ENCODE measurements at places on chromosomes 11 and 22.

- no peak for DNase-seq
Observed at GRCh38 chr11:75899806-75900205, 84.8 kb downstream of the UVRAG start.

- DNase-seq: no peak
Observed at GRCh38 chr11:128894286-128894681, 3.1 kb downstream of the KCNJ5 start.

- no peak for DNase-seq
Observed at GRCh38 chr11:7964873-7965272, 374 bp downstream of the NLRP10 start.

DNA sequence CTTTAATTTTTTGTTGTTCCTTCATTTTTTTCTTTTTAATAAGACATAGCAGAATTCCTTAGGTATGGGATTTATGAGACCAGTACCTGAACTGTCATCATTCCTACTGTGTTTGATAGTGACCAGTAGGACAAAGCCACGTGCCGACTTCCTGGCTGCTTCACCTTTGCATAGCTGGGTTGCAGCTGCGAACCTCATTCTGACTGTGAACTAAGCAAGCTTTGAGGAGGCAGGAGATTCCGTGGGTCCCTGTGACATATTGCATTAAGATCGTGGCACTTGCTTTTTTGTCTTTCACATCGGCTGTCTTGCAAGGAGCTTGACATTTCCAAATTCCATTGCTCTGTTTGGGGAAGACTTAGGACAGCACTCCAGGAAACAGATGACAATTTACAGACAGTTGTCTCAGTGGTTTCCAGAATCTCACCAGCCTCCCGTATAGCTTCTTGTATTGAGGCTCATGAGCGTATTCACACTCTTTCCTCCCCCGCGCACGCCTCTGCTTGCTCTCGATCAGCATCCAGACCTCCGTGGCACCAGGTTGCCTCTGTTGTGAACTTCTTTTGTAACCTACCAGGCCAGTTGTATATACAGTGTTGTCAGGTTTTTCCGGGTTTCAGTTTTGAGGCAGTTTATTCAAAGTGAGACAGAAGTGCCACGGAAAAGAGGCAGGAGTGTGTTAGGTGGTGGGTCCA, 101.7 kb downstream of the CWC15 start:
- no peak for DNase-seq

DNA sequence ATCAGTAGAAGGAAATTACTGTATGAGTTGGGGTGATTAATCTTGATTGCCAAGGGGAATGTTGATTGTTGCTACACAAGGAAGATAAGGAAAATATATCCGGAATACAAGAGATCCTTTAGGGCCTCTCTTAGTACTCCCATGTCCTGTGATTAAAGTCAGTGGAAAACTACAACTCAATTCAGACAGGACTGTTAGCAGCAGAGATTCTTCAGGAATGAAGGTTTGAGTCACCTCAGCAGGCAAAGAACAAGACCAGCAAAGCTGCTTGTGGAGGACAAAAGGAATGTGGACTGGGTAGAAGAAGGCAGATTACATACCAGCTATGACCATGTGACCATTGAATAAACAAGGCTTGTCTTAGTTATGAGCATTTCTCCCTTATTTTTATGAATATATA, 478.2 kb downstream of the BUD13 start:
- no peak for DNase-seq

- no peak for DNase-seq
Observed at GRCh38 chr22:26672060-26672471, 14.7 kb downstream of the MIAT start.

DNA sequence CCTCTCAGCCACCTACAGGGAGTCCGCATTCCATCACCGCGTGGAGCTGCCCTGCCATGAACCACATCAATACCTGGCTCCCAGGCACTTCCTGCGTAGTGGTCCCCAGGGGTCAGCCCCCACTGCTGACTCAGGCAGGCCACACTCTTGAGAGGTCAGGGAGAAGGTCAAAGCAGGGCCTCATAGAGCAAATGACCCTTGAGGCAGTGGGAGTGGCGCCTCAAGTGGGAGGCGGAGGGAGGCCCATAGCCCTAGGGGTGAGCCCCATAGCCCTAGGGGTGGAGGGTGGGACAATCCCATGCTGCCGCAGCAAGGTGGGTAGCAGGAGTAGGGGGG, 5.0 kb downstream of the PRDX5 start:
- no peak for DNase-seq

- no peak for DNase-seq
Observed at GRCh38 chr11:71370895-71371673, 77.1 kb downstream of the DHCR7 start.

DNA sequence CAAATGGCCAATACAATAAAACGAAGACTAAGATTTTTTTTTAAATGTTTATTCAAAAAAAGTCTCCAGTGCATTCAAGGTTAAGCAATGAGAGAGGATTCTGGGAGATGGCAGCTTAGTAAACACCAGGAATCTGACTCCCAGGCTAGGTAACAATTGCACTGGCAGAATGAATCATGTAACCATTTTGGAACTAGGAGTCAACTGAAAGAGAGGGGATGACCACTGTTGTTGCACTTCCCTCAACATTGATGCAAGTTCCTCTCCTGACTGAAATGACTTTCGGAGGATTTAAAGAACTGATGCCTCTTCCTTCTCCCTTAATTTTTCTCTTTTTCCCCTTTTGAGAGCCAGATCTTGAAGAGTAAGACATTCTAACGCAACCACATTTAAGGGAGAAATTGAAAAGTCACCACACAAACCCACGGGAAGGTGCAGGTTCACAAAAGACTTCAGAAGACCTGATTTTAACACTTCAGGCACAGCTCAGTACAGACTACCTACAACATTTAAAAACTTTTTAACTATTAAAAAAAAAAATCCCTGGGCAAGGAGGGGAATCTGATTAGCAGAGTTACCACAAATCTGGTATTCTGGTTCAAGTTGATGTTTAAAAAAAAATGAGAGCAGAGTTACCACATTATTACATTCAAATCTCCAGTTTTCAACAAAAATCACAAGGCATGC, 56.8 kb downstream of the FCHSD2 start:
- no peak for DNase-seq

- DNase-seq: no peak
Observed at GRCh38 chr11:41498726-41499125, 39.3 kb upstream of the LRRC4C start.

DNA sequence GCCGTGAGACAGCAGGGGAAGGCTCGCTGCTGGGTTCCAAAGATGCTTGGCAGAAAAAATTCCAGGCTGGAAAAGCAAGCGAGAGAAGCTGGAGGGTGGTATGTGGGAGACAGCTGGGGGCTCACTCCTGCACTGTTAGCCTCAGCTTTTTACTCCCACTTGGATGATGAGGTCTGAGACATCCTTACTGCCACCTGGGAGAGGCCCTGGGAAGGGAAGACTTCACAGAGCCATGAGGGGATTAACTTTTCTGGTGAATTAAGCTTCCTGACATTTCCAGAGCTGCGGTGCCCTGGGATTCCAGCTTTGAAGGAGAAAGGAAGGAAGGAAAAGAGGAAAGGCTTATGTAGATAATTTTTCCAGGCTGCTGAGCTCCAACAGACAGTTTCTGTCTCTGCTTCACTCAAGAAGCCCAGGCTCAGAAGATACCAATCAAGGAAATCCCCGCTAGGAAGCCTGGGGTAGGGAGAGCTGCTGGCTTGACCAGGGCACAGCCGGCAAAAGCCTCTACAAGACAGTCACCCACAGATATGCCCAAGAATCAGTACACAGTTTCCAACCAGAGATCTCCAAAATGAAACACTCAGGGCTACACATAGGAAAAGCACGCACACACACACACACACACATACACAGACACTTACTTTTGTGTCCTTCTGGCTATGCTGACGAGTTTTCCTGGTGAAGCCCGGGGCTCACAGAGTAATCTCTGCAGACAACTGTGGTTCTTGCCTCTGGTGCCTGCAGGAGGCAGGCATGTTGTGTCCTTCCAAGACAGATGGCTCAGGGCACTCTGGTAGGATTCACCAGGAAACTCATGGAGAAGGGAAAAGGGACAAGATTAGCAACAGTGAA, 907 bp downstream of the MCHR1 start:
- DNase-seq: no peak

GRCh38 chr11:59785818-59786217, 24.8 kb downstream of the MRPL16 start:
- no peak for DNase-seq

DNA sequence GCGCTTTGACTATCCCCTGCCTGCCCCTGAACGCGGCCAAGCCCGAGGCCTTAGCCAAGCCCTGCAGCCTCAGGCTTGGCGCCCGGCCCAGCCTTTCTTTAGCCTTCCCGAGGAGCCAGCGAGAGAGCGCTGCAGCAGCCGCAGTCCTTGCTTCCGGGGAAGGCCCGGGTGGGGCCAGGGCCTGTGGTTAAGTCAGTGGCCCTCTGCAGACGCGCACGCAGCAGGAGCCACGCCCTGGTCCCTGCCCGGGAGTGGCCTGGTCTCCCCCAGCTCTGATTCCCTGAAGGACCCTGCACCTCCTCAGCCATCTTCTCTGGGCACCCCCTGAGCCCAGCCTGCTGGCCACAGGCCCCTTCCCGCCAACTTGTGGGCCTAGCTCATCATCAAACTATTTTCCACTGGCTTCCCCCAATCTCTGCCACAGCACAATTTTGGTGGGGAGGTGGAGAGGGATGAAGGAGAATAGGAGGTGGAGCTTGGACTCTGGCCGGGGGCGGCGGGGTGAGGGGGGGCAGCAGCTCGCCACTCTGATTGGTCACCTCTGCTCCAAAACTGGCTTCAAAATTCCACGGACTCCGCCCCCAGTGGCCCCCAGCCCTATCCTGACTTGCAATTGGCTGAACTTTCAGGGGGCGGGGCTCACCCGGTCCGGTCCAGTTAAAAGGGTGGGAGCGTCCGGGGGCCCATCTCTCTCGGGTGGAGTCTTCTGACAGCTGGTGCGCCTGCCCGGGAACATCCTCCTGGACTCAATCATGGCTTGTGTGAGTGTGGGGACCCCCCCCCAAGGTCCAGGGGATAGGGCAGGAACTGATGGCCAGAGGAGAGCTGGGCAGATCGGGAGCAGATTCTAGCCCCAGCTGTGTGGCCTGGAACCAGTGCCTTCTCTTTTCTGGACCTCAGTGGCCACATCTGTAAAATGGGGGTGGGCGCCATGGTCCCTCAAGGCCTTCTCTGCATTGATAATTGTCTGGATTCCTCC, at the start of gene LGALS1:
Gene LGALS1, plus strand, starts transcription at position 686 of the 979 bp plus-strand sequence. Its CDS starts 67 bp downstream, at position 753.
- peak; percentile 27 for DNase-seq

- peak; percentile 28 for DNase-seq
Observed at GRCh38 chr11:1336836-1337646, 27.6 kb upstream of the TOLLIP start.

DNA sequence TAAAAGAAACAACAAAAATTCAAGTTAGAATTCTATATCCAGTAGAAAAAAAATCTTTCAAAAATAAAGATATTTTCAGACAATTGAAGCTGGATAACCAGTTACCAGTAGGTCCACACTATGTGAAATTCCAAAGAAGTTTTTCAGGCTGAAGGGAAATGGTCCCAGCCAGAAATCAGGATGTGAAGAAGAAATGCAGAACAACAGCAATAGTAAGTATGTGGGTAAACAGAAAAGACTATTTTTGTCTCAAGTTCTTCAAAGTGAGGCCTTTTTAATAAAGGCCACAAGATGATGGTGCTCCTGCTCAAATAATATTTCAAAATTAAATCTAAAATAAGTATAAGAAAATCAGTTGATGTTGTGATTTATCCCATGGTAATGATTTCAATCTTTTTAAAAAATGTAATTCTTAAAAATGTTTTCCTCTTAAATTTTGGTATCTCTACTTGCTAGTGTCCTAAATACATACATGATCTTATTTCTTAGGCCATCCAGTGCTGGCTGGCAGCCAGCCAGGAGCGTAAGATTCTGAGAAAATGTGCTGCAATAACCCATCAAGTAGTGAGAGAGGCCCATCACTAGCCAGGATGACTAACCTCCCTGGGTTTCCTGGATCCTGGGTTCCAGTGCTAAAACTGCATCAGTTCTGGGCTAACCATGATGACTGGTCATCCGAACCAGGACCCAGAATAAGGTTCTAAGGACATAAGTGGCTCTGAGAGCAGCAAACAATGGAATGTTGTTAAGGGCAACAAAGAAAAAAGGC, 15.6 kb upstream of the UCP3 start:
- DNase-seq: no peak

- DNase-seq: no peak
Observed at GRCh38 chr22:24284747-24285203, 14.1 kb downstream of the SPECC1L start.

GRCh38 chr11:41306431-41306830, 153.0 kb downstream of the LRRC4C start:
- DNase-seq: no peak

DNA sequence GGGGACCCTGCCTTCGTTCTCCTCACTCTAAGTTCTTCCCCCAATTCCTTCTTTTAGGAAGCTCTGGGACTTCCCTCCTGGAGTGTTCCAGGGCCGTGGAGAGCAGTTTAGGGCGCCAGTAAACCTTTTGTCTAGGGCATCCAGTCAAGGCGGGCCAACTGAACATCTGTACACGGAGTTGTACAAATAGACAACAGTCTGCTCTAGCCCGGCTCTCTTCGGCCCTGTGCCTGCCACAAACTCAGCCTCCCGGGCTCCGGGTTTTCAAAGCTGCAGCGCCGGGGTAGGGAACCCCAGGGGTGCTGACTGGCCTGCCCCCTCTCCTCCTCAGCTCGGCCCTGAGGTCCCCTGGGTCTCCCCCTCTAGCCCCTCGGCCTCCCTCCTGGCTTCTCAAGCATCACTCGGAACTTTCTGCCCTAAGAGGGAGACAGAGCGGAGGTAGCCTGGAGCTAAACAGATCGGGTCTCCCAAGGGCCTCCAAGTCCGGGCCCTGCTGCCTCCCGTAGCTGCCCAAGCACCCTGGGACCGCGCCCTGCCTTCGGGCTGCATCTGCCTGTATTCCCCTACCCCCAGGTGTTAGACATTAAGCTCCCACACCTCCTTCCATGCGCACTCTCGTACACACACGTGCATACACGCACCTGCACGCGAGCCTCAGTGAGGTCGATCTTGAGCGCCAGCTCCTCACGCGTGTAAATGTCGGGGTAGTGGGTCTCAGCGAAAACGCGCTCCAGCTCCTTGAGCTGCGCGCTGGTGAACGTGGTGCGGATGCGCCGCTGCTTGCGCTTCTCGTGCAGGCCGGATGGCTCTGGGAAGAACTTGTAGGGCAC, 3.3 kb downstream of the PHOX2A start:
- DNase-seq: no peak

Measured in germinal center (tissue), 1 donor.